ENCODE measurements at places on chromosomes 4 and X.

DNA sequence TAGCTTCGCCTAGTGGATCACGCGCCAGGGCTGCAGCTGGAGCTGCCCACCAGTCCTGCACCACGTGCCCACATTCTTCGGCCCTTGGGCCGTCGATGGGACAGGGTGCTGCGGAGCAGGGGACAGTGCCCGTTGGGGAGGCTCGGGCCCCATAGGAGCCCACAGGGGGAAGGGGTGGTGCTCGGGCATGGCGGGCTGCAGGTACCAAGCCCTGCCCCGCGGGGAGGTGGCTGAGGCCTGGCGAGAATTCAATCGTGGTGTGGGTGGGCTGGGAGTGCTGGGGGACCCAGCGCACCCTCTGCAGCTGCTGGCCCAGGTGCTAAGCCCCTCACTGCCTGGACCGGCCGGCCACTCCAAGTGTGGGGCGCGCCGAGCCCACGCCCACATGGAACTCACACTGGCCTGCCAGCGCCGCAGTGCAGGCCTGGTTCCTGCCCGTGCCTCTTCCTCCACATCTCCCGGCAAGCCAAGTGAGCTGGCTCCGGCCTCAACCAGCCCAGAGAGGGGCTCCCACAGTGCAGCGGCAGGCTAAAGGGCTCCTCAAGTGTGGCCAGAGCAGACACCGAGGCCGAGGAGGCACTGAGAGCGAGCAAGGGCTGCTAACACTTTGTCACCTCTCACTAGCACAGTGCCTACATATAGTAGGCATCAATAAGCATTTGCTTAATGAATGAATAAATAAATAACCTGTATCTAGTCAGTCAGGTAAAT, 11.7 kb downstream of the SCFD2 start:
- no peak for DNase-seq

DNA sequence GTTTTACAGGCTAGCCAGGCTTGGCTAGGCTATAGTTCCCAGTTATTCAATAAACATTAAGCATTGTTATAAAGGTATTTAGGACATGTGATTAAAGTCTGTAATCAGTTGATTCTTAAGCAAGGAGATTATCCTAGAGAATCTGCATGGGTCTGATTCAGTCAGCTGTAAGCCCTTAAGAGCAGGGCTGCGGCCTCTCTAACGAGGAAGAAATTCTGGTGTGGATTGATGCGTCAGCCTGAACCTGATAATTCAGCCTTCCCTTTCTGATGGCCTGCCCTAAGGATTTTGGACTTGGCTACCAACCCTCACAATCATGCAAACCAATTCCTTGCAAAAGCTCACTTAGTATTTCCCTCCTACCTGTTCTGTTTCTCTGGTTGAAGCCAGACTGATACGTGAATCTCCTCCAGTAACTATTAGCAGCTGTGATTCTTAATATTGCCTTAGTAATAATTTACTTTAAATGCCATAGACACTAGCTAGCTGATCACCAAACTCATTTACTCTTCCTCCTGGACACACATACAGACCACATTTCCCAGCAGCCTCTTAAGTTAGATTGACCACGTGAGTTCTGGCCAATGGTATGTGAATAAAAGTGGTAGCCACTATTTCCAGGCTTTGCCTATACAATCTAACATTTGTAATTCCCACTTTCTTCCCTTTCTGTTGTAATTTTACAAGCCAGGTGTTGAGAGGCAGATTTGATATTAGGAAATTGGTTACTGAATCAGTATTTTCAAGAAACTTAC, 678.0 kb upstream of the INTU start:
- no peak for DNase-seq

GRCh38 chr4:11281720-11282119, 147.0 kb downstream of the HS3ST1 start:
- no peak for DNase-seq

DNA sequence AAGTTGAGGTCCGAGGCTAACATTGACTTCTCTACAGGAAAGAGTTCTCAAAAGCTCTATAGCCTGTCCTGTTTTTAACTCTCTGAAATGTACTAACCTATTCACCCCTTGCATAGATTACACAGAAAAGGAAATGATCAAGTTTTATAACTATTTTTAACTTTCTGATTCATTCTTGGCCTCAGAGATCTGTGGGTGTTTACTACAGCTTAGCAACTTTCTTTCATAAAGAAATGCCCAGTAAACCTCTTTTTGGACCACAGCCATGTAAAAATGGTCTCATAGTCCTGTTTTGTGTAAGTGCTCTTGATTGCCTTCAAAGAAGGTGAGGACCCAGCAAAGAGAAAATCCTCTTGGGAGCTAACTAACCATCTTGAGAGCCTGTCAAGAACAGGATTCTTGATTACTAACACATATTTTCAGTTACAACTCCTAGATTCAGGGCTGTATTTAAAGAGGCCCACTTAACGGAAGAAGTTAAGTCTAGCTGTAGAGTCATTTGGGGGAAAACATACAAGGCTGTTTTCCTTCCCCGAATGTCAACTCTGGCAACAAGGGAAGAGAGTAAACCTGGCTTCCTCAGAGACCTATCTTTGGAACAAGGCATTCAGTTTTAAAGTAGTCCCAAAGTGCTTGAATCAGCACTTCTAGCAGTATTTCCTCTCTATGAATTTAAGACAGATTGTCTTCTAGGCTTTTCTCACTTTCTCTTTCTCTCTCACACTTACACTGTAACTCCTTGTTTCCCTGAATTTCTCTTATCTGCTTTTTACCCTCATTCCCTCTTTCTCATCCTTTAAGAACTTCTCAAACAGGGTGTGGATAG, 78.2 kb downstream of the IL21 start:
- no peak for DNase-seq

DNA sequence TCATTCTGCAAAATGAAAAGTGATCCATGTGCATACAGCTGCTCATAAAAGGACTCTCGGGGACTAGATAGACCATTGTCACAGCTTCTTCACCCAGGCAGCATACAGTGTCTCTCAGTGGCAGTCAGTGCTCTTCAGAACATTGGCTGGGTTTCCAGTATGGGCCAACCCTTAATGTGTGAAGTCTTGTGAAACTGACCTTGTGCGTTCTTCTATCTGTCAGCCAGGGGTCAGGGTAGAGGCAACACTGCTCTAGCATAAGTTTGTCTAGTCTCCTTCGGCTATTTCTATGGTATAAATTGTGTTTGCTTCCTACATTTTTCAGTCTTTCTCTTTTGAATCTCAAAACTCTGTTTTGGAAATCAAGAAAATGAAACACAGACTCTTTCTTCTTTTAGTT, 37.0 kb upstream of the SMIM31 start:
- no peak for DNase-seq

- no peak for DNase-seq
These were observed 35.1 kb upstream of the TACR3 start for GRCh38 chr4:103754844-103755243.

GRCh38 chr4:152068866-152069265, 308.1 kb upstream of the GATB start:
- DNase-seq, result no peak

DNA sequence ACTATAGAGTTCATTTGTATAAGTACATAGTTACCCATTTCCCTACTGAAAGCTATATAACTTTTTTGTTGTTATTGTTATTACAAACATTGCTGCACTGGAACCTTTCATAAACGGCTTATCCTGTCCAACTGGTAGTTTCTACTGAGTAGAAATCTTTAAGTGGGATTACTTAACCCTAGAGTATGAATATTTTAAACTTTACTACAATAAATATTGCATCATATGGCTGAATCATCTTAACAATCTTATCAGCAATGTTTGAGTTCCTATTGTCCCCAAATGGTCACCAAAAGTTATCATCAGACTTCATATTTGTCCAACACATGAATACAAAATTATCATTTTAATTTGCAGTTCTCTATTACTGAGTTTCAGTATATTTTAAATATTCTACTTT, 40.5 kb downstream of the LCORL start:
- DNase-seq, result no peak

Data from activated CD8-positive, alpha-beta T cell treated with anti-CD3 and anti-CD28 coated beads for 36 hours (primary cell).